Activated T-helper 1 cell treated with Interleukin-2 at 50 U/mL for 16 hours (primary cell): ENCODE measurements at places on chromosomes 12 and 14.

- no peak for DNase-seq
Observed at GRCh38 chr14:70716958-70717357, 75.2 kb downstream of the TTC9 start.

- no peak for DNase-seq
Observed at GRCh38 chr12:28574746-28575592, 384.7 kb downstream of the CCDC91 start.

- no peak for DNase-seq
Observed at GRCh38 chr12:21843795-21844194, 69.3 kb upstream of the KCNJ8 start.

DNA sequence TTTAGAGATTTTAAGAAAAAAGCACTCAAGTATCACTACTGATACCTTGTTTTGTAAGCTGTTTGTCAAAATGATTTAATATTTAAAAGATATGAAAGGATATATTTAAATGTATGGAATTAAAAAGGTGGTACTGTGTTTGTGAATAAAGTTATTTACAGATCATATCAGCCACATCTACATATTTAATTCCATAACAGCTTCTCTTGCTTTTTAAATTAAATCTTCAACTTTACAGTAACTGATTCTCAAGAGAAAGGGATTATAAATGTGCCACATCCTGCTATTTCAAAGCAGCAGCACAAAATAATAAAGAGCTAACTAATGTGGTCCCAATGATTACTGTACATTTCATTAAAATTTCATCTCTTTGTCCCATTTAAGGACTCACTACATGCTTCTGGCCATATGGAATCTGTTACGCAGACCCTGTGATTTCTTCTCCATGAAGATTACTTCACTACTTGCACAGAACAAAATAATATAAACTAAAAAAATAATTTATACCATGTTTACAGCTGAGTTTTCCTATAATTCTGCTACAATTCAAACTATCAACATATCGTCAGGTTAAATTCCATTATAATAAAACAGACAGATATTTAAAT, 117.8 kb downstream of the MED13L start:
- DNase-seq = no peak

GRCh38 chr14:88559852-88560251, 3.0 kb upstream of the ZC3H14 start:
- DNase-seq = no peak

GRCh38 chr14:92897922-92898565, 24.9 kb upstream of the CHGA start:
- no peak for DNase-seq

DNA sequence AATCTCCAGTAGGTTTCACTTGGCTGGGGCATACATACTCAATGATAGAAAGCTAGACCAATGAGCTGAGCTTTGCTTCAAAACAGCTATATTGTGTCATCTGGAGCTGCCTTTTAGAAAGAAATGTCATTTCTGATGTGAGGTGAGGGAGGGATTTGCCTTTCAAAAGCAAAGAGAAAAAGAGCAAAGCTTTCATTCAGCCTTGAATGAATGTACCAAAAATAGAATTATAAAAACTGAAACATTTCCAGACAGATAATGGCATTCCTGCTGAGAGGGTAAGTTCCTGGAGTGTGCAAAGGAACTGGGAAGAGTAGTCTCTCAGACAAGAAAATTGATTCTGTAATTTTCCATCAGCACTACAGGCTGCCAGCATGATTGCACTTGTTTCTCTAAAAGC, 710.0 kb downstream of the LRFN5 start:
- DNase-seq = no peak
